CD4-positive, alpha-beta T cell (primary cell): ENCODE measurements at places on chromosomes 4 and X. TPM values are rescaled to one million over a fixed set of nuclear protein-coding genes. Genes with fewer than 3 reads are reported as not detected.
A peak's percentile ranks its signal among the peaks of the same experiment; 100 is the strongest.

The CTSO gene
- 3.7 TPM for total RNA-seq

The CLNK gene
- 0.05 TPM for total RNA-seq

The ZNF157 gene
- 0.47 TPM for total RNA-seq

The RTL5 gene
- 1.1 TPM for total RNA-seq

The ESX1 gene
- not detected for total RNA-seq

The TCEAL2 gene
- total RNA-seq, result 1.2 TPM

The PPA2 gene
- total RNA-seq, result 46.1 TPM

The TRAM1L1 gene
- total RNA-seq, result not detected

The C4orf54 gene
- total RNA-seq, result not detected

DNA sequence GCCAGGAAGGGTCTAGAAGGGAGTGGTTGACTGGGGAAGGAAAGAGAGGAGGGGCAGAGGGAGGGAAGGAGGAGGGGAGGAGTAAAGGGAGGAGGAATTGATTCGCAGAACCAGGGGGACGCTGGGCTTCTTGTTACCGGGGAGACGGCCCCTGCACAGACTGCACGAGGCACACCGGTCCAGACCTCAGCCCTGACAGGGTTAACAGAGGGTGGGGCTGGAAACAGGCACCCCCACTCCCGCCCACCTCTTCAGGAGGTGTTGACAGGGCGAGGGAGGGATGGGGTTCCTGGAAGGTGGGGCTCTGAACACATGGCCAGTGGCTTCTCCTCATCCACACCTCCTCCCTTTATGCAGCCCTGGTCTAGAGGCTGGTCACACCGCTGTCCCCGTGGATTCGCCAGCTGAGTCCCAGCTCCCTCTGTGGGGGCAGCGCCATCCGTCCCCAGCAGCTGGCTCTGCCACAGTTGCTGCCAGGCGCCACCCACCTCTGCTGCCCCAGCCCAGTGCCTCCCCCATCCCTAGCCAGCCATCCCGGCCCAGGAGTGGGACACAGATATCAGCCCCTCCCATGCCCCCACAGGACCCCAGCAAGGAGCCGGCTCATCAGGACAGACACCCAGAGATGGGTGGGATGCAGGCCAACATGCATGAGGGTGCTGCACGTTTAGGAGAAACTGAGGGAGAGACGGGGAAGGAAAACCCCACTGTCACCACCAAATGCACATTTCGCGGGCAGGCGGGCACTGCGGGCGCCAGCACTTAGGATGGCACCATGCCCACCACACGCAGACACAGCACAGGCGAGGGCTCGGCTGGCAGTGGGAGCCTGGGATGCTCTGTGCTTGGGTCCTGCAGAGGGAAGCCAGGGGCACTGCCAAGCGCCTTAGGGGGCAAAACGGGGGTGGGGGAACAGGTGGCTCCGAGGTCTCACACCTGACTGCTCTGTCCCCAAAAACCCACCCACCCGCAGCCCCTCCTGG lies 87.6 kb downstream of the ABLIM2 start:
- DNase-seq, result no peak

DNA sequence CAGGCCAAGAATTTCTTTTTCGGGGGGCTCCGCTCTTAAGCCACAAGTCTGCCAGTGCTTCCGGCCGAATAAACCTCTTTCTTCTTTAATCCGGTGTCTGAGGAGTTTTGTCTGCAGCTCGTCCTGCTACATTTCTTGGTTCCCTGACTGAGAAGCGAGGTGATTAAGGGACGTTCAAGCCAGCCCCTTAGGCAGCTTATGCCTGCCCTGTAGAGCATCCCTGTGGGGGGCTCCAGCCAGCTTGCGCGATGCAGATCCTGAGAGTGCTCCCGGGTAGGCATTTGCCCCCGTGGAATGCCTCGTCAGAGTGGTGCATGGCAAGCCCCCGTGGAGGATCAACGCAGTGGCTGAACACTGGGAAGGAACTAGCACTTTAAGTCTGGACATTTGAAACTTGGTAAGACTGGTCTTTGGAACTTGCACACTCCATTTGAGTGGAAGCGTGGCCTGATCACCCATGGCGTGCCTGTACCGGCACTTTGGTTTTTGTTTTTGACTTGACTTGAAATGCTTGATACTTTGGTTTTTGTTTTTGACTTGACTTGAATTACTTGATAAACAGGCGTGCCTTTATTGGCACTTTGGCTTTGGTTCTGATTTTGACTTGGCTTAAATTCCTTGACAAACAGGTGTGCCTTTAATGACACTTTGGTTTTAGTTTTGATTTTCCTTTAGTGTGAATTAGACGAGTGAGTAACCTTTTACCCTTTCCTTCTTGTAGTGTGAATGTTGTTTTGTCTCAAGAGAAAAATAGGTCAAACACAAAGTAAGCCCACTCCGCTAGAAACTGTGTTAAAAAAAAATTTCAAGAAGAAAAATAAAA lies 6.1 kb downstream of the ACOX3 start:
- DNase-seq, result peak; percentile 9

- no peak for DNase-seq
These were observed 56.6 kb upstream of the TNIP3 start for GRCh38 chr4:121220698-121221097.

DNA sequence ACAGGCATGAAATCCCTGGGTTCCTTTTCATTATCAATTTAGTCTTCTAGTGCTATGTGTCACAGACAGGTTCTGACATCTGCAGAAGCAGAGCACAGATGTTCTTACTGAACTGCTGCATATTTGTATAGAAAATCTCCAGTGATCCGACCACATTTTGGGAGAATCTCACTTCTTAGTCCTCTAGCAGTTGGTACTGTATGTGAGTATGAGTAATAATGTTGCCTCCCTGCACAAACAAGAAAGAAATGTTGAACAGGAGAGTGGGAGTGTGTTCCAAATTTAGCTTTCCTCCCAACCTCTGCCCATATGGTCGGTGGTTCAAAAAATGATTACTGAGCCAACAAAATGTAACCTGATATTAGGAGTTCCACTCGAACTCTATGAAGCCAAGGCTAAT lies 165.3 kb upstream of the GPC4 start:
- DNase-seq, result no peak

DNA sequence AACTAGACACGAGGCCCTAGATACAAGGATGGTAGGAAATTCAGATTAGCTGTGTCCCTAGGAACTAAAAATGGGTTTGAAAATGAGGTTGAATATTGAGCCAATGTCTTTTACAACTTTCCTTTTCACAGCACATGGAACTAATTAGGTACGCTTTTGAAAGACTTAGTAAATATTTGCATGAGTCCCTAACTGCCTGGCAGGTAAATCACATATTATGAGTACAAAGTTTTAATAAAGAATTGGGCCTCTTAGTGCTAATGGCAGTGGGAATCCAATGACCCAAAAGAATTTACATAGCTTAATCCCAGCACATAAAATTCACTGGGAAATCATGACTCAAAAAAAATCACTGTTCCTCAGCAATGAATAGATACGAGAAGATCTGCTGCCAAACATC lies 16.8 kb downstream of the MUC7 start:
- no peak for DNase-seq

DNA sequence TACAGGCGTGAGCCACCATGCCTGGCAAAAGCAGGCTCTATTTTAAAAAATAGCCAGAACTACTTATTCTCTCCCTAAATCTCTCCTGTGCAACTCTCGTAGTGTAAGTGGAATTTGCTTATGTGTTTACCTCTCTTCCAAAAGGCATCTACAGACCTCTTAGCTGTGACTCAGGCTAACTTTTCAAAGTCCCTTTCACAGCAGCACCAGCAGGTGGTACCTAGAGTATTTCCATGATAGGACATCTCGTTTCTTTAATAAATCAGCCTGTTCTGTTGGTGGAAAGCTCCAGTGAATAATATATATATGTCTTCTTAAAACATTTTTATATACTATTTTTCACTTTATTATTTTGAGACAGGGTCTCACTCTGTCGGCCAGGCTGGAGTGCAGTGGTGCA lies 89.0 kb downstream of the NSUN7 start:
- no peak for DNase-seq
